Effector memory CD8-positive, alpha-beta T cell (primary cell): ENCODE measurements at places on chromosomes 11 and 22.

DNA sequence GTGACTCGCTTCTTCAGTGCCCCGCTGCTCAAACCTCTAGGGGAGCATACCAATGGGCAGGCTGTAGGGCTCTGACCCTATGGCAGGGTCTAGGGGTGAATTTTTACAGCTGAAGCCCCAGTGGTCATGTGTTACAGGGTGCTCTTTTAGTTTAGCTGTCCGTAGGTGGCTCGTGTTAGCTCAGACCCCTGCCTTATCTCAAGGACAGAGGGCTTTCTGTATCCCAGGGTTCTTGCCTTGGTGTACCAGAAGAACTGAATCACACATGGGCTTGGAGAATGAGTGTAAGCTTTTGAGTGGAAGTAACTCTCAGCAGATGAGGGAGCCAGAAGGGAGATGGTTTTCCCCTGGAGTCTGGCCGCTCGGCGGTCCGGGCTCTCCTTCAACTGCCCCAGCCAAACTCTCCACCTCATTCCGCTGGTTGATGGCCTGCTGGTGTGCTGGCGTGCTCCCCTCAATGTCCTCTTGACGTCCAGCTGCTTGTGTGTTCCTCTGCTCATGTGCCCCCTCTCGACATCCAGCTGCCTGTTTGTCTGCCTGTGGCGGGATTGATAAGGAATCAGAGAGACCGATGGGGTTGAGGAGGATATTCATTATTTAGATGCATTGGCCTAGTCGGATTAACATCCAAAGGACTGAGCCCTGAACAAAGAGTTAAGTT lies 37.5 kb downstream of the BIRC2 start:
- no peak for DNase-seq

- DNase-seq = no peak
Observed at GRCh38 chr22:31398231-31398630, 1.2 kb upstream of the DRG1 start.

DNA sequence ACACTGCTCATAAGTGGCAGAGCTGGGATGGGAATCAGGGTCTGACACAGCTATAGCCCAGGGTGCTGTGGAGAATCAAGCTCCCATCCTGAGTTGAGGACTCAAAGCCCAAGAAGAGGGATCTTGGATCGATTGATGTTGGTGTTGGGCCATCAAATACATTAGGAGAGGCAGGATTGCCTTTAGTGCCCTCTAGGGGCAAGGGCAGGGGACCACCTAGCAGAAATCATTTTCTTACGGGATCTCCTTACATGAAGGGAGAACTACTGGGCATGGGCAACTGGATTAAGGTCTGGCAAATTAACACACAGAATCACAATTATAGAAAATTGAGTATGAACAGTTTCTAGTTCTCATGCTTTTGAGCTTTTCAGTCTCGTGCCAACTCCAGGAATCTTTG lies 24.9 kb upstream of the EMSY start:
- no peak for DNase-seq

DNA sequence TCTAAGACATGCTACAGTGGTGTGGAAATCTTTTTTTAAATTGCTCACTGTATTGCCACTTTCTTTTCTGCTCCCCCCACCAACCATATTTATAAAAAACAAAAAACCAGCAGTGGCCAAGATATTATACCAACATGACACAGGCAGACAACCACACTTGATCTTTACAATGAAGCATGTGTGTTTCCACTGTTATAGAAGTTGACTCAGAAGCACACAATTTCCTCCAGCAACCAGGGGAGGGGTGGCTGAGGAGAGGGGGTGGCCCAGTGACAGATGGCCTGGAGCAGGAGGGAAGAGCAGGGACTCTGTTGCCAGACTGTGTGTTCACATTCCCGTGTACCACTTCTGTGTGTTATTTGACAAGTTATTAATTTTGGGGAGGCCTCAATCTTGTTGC lies 14.8 kb downstream of the CD59 start:
- DNase-seq = no peak

DNA sequence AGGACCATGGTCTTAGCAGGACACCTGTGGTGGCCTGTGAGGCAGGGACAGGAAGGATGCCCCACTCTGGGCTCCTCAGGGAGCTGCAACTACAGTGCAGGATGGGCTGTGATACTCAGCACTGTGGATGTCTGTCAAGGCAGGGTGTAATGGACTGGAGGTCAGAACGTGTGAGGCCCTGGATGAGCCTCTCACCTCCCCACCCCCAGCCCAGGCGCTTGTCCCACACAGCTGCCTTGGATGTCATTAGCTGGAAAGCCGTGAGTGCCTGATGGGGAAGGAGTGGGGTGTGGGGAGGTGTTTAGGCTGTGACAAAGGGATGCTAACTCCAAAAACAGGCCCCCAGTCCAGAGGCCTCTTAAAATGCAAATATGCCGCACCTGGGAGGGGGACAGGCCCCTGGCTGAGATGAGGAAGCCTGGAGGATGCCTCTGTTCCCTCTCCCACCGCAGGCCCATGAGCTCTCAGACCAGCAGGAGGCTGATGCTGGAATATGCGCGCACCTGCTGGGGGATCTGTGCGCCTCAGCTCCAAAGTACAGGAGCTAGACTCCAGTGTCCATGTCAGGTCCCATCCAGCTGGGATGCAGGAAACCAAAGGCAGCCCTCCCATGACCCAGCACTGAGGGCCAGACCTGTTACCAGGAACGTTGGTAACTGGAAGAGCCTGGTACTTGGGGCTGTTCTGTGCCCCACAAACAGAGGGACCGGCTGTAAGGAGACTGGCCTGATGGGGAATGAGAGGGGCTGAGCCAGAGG lies 25.1 kb downstream of the RSPH14 start:
- no peak for DNase-seq

GRCh38 chr22:42910221-42910942 lies 53.3 kb upstream of the ARFGAP3 start:
- no peak for DNase-seq

GRCh38 chr11:92384358-92384757 lies 159.7 kb downstream of the FAT3 start:
- no peak for DNase-seq

GRCh38 chr22:35102663-35103062 lies 36.7 kb downstream of the ISX start:
- no peak for DNase-seq

GRCh38 chr11:79720115-79720514 lies 279.3 kb upstream of the TENM4 start:
- DNase-seq = no peak

GRCh38 chr22:32576553-32577253 lies 102.1 kb downstream of the FBXO7 start:
- no peak for DNase-seq

- DNase-seq = no peak
Observed at GRCh38 chr11:131537196-131537595, 166.8 kb downstream of the NTM start.
